T47D (cell line): ENCODE measurements at places on chromosomes 16 and 17.
A peak's percentile ranks its signal among the peaks of the same experiment; 100 is the strongest.

- DNase-seq: peak; percentile 63
Measured at GRCh38 chr17:81566461-81567126, 14.4 kb upstream of the FAAP100 start.

DNA sequence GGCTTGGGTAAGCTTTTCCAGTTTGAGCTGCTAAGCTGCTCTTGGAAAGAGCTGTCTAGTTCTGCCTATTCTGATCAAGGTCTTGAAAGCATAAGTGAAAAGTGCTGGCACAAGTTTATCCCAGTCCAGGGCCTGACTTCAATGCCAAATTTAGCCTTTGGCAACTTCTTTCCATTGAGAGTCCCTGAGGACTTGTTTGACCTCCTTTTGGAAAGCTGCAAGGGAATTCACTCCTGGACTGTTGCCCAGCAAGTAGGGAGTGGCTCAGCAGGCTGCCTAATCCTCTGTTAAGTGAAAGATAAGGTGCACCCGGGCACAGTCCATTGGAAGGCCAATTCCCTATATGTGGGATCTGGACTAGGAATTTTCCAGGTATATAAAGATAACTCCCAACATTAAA lies 16.0 kb upstream of the TANC2 start:
- no peak for DNase-seq

DNA sequence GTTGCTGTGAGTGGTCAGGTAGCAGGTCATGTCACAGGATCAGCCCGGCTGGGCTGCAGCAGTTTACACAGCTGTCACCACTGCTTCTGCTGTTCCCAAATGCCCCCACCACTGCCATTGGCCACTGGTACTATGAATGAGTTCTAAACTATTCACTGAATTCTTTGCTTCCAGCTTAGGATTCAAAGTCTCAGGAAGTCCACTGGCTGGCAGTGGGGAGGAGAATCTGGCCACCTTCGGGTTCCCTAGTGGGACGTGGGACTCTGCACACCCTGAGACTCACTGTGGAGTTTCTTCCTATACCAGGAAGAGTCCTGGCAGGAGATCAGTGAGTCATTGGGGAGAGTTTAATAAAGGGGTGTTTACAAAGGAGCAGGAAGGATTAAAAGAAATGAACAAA lies 6.9 kb downstream of the MT1X start:
- no peak for DNase-seq

DNA sequence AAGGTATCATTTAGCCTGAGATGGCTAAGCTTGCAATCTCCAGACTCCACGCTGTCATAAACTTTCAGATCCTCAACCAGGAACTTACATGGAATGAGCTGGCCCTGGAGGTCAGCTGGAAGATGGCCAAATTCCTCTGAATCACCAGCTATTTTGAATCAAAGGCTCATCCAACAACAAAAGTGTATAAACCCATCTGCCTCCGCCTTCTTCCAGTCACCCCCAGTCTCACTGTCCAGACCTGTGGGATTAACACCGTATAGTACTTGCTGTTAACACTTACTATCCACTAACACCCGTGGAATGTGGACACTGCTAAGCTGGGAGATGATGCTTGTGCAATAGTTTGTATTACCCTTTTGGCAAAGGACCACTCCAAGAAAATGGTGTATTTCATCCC lies 1.9 kb upstream of the LCMT1 start:
- DNase-seq: no peak

- no peak for DNase-seq
Measured at GRCh38 chr16:47851146-47851545, 304.6 kb downstream of the ABCC12 start.

- no peak for DNase-seq
Measured at GRCh38 chr17:75146592-75146991, 7.7 kb downstream of the JPT1 start.

DNA sequence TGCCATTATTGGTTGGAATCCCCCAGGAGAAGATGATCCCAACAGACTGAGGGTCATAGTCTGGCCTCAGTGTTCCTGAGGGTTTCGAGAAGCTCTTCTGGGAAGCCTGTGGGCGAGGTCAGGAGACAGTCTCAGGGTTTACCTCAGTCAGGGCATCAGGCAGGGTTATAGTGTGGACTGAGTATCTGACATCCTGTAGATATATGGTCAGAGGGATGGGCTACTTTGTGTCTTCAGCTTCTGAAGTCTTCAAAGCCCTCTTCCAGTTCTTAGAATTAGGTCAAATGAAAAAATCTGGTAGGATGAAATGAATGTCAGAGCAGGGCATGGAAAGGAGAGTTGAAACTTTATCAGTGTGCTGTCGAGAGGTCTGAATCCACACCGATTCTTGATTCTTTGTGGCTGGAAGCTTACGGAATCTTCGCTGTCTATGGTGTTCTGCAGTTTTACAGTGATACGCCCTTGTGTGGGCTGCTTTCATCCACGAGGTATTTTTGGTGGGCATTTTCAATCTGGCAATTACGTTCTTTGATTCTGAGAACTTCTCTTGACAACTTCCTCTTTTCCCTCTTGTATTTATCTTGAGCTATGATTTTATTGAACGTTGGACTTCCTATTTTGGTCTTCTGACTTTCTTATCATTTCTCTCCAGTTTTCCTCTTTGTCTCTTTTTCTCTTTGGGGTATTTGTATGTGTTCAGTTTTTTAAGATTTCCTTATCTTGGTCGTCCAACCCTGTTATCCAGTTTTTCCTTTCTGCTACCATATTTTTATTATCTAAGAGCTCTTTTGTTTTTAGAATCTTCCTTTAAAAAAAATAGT lies 30.4 kb downstream of the BPTF start:
- DNase-seq: no peak

DNA sequence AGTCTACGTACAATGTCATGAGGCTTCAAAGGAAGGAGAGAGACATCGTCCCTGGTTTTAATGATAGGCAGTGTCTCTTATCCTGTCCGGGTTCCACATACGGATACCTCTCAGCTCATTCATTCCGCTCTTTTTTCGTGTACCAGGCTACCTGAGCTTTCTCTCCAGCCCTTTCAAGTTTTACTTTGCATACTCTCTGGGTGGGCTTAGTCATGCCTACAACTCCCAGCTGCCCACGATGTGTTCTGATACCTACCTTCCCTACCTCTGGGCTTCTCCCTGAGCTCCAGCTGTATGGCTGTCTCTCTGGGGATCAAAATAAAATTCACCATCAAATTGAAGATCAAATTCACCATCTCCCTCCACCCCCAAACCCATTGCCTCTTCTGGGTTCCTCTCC lies 354.0 kb upstream of the EEF2KMT start:
- DNase-seq: no peak

- DNase-seq: no peak
Measured at GRCh38 chr17:67829331-67829730, 4.0 kb downstream of the BPTF start.

GRCh38 chr16:79372503-79373184 lies 227.9 kb downstream of the MAF start:
- no peak for DNase-seq

- DNase-seq: no peak
Measured at GRCh38 chr16:53571763-53572162, 68.8 kb upstream of the AKTIP start.

DNA sequence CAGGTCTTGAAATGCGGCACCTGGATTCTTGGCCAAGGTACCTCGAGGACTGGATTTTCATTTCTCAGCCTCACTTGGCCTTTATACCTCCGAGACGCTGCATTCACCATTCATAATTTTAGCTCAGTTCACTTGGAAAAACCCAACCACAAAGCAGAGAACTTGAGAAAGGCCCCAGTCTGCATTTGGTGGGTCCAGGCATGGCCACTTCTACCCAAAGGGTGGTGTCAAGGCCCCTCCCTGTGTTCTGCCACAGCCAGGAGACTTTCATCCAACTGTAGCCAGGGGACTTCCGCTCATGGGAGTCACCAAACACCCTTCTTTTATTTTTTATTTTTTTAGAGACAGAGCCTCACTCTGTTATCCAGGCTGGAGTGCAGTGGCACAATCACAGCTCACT lies 14.7 kb upstream of the TVP23A start:
- no peak for DNase-seq

DNA sequence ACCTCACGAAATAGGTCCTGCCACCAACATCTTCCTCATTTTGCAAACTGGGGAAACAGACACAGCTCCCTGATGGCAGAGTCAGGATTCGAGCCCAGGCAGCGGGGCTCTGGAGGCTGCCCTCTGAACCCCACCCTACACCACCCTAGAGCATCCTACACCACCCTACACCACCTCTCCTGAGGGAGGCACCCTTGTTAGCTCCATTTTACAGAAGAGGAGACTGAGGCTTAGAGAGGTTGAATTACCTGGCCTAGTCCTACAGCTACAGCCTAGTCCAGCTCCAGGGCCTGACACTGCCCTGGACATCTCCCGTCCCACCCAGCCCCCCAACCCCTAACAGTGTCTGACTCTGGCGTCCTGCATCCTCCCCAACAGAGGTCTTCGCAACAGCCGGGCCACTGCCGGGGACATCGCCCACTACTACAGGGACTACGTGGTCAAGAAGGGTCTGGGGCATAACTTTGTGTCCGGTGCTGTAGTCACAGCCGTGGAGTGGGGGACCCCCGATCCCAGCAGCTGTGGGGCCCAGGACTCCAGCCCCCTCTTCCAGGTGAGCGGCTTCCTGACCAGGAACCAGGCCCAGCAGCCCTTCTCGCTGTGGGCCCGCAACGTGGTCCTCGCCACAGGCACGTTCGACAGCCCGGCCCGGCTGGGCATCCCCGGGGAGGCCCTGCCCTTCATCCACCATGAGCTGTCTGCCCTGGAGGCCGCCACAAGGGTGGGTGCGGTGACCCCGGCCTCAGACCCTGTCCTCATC lies 3.2 kb upstream of the NECAB2 start:
- DNase-seq: no peak

DNA sequence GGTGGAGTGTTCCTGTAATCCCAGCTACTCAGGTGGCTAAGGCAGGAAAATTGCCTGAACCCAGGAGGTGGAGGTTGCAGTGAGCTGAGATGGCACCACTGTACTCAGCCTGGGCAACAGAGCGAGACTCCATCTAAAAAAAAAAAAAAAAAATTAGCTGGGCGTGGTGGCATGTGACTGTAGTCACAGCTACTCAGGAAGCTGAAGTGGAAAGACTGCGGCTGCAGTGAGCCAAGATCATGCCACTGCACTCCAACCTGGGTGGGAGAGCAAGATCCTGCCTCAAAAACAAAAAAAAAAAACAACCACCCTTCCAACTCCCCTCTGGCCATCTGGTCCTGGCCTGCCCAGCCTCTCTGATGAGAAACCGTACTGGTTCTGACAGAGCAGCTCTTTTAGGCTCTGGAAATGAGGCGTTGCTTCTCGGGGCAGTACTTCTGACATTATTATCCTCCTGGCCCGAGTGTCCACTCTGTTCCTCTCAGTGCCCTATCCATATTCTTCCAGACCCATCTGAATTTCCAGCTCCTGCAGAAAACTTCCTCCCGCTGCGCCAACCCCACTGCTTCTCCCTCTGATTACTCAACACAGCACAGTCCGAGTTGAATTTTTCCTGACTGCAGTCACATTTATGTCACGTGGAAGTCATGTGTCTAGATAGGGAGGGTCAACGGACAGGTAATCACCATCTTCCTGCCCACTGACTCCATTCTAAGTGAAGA lies 13.3 kb downstream of the GGA2 start:
- no peak for DNase-seq

- DNase-seq: no peak
Measured at GRCh38 chr17:17349724-17350106, 46.5 kb downstream of the NT5M start.

DNA sequence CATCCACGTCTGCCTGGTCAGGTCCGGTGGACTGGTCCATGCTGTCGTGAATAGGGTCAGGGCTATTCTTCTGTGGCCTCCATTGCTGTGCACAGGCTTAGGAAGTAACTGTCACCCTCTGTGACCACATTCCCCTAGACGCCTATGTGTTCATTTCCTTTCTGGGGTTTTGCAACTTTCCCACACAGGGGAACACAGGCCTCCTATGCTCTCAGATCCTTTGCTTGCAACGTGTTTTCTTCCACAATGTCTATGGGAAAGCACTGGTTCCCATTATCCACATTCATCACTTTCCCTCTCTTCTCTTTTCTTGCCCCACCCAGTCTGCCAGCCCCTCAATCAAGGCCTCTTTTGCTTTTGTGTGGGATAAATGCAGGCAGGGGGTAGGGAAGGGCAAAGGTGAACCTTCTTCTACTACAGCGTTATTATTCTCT lies 43.2 kb upstream of the DNAJA2 start:
- no peak for DNase-seq

DNA sequence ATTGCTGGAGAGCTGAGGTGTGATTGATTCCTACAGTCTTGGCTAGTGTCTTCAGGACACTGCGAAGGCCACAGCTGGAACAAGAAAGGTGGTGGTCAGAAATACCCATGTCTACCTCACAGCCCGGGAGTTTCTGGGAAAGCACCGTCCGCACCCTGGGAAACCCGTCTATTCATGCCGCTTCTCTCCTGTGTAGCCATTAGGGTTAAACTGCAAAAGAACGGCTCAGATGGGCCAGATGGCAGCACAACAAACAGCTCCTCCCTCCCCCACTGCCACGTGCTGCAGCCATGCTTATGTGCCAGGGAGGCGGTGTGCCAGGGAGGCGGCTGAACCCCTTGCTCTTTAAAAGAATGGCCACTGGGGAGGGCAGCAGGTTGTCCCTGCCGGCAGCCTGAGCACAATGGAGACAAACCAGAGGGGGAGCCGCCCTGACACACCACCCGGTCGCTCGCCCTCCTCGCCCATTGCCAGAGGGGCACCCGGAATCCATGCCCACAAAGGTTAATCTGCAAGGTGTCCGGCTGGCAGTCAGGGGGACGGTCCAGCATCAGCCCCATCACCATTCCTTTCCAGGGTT lies 65.2 kb downstream of the CYTH1 start:
- DNase-seq: peak; percentile 80

DNA sequence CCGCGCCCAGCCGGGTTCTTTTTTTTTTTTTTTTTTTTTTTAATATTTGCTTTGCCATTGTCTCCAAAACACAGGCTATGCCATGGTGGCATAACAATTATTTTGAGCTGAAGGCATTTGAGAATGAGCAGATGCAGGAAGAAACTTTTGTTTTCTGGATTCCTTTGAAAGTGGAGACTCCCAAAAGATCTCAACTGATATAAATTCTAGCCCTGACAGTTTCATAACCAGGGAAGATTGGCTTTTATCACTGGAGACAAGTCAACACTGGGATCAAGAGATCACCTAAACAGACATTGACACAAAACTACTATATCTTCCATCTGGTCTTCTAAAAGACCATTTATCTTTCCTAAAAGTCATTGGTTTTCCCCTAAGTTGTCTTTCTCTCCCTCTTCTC lies 10.1 kb upstream of the PRKCA start:
- DNase-seq: no peak

DNA sequence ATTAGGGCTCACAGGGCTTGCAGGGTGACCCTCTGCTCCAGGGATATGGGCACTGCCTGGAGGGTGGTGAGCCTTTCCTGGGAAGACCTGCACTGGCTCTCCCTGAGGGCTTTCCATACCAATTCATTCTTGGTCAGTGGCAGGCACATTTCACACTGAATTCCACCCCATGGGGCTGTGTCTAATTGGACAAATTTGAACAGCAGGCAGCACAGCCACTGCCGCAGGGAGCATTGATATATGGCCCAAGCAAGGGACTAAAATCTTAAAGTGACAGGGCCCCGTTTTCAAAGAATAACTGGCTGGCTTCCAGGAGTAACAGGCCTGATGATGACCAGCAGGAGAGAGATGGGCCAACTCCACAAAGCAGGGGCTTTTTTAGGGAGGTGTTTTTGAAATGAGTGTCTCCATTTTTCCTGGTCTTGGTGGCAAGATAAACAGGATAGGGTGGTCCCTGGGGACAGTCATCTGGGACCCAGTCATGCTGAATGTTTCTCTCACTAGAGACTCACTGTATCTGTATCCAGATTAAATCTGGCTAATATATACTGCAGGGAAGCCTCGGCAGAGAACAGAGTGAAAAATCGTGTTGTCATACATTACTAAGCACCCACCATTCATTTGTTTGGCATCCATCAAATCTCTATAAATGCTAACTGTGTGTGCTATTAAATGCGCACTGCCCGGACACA lies 74.1 kb upstream of the TBX2 start:
- DNase-seq: no peak
